ENCODE measurements at places on chromosomes 4 and X. TPM values are rescaled to one million over a fixed set of nuclear protein-coding genes. Genes with fewer than 3 reads are reported as not detected.

Gene FRMD7
- total RNA-seq, result not detected

Gene BCAP31
- 155 TPM for total RNA-seq

Gene SHROOM3
- 109 TPM for total RNA-seq

Gene OTUD6A
- not detected for total RNA-seq

Gene TAF9B
- 65.7 TPM for total RNA-seq

Gene KCNE5
- total RNA-seq, result not detected

Gene CENPI
- total RNA-seq, result 27.9 TPM

Gene RASSF6
- total RNA-seq, result 5.9 TPM

Gene STS
- total RNA-seq, result 2.2 TPM

Gene FAM47A
- total RNA-seq, result not detected

Gene SPANXC
- total RNA-seq, result not detected

Gene ARAP2
- 10.1 TPM for total RNA-seq

Gene KCNIP4
- 0.80 TPM for total RNA-seq

Gene ACSL1
- total RNA-seq, result 27.5 TPM

Gene XAGE2
- not detected for total RNA-seq

Gene BRS3
- total RNA-seq, result not detected

Gene GTPBP6
- 62.4 TPM for total RNA-seq

Gene KLB
- not detected for total RNA-seq

Data from epithelial cell of proximal tubule (primary cell).